ENCODE measurements at places on chromosomes 2 and 18. TPM values are rescaled to one million over a fixed set of nuclear protein-coding genes. Genes with fewer than 3 reads are reported as not detected.

GRCh38 chr18:76349067-76349715, 145.9 kb downstream of the ZNF516 start:
- peak; percentile 79 for DNase-seq

DNA sequence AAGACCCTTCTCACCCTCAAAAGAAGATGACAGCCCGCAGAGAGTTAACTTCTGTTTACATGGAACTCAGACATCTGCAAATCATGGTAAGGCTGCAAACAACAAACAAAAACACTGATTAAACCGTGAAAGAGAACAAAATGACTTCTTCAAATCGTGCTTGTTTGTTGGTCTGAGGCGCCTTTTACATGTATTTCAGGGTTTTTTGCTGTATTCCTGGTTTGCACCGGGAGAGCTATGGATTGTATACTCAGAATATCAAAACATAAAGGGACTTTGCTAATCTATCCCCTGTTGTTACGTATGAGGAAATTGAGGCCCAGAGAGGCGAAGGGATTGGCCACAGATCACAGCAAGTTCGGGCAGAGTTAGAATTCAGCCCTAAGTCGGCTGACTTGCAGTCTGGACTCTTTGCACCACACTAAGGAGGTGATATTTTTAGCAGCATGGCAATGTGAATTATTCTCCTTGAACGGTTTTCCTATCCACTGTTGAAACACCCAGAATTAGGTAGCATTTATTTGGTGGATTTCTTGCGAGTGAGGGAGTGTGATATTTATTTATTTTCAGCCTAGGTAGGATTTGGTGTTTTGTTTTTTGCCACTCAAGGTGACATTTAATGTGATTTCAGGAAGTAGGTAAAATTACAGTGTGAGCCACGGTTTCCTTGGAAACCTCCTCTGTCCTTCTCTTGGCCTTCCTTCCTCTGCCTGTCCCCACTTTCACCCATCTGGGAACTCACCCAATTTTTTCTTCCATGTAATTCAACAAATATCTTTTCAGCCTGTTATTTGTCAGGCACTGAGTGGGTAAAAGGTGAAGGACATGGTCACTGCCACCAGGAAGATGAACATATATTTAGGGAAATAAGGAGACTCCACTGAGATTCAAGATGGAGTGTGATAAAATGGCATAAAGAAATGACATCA, 980 bp upstream of the PDE6D start:
- DNase-seq, result no peak

DNA sequence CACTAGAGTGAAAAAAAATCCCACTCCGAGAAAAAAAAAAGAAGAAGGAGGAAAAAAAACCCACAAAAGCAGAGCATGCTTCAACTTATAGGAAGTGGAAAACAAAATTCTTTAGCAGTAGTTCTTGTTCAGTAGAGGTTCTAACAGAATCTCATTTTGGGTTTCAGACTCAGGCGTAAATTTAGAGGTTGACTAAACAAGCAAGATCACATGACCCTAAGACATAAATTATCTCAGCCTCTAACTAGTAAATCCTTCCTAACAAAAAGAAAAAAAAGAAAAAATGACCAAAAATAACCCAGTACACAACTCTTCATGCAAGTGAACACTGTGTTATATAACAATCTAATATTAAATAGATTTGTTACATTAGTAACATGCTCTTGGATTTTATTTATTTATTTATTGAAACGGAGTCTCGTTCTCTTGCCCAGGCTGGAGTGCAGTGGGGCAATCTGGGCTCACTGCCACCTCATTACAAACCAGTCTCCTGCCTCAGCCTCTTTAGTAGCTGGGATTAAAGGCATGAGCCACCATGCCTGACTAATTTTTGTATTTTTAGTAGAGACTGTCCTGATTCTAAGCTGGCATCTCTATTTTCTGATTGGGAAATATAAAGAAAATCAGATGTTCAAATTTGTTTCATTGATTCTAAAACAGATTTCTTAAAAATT, 35.4 kb downstream of the PPP4R3B start:
- DNase-seq, result no peak

DNA sequence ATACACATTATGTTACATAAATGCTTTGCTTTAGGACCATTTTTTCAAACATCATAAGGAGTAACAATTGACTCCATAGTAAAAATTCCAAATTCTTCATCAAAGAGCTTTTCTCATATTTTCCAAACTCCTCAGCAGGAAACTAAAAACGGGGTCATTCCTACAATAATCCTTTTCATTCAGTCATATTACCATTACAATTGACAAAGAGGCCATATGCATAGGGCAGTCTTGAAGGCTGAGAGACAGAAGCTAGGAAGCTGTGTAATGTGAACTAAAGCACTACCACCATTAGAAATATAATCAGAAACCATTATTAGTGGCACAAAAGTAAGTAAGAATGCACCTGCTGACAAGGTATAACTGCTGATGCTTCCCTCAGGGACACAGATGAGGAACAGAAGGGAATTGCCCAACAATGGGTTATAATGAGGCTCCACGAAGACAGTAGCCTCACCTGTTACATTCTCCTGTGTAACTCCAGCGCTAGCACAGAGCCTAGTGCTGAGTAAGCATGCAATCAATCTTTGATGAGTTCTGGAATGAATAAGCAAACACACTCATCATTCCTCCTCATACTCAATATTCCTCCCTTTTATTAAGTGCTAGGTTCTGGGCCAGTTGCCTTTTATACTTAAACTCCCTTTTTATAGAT, 942.3 kb downstream of the CPS1 start:
- no peak for DNase-seq

- DNase-seq, result no peak
Observed at GRCh38 chr18:26252411-26252810, 26.2 kb downstream of the TAF4B start.

GRCh38 chr2:233838726-233839446, 15.4 kb downstream of the HJURP start:
- no peak for DNase-seq

DNA sequence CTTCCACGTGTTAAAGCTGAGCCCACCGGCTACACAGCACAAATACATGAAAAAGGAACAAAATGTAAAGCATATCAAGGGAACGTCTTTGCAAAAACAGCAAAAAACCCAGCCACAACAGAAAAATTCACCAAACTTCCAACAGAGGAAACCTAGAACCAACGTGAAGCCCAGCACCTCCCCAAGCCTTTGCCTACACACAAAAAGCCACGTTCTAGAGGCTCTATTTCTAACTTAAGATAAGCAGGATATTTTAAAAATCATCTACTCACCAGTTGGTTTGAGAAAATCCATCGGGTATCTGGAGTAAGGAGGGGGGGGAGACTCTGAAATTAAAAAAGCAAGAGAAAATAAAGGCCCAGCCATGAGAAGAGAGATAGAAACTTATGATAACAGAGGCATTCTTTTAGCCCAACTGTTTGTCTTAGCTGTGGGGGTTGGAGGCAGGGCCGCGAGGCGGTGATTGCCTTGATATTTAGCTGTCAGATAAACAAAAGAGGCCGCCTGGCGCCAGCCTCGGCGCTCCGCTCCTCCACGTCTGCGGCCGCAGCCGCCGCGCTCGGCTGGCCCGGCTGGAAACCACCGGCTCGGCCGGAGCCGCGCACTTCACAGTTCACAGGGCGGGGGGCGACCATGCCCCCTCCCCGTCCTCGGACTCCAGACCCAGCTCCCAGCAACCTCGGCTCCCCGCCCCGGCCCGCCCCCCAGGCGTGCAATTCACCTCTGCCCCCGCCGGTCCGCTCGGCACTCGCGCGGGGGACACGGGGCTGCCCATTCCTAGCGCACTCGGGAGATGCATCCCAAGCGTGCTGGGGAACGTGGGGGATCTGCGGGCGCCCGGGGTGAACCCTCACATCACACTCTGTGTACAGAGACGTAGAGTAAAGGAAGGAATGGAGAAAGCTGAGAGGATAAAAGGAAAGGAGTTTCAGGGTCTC, 2.4 kb downstream of the SMAD7 start:
- peak; percentile 38 for DNase-seq

DNA sequence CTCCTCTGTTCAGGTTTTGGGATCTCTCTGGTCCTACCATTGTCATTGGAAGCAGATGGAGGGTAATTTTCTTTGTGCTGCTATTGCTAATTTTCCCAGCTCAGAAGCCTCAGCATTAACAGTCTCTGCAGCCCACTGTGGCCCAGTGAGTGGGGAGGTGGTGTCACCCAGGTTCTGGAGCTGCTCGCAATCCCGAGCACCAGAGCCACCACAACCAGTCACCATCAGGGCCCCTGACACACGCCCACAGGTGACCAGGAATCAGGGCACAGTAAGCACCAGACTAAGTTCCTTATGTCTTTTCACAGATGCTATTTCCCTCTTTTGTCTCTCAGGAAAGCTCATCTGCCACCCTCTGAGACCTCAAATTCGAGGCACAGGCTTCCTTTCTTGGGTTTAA, 87.9 kb downstream of the SEPTIN10 start:
- DNase-seq, result no peak

- DNase-seq, result peak; percentile 8
Observed at GRCh38 chr18:59696311-59697235, 650 bp downstream of the CCBE1 start.

DNA sequence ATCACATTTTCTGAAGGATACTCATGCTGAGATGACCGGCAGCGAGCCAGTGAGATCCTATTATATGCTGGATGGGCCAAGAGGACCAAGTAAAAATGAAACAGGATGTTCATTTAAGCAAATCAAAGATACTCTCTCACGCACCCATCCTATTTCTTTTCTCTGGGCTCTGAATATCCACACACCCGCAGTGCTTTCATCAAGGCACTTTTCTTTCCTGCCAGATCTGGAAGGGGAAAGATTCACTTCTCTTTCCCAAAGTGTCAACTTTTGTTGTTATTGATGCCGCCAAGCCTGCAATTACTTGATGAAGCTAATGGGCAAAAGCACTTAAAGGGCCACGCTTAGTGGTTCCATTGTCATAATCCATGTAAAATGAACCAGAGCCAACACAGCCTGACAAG, 191.9 kb upstream of the CHAC2 start:
- no peak for DNase-seq

DNA sequence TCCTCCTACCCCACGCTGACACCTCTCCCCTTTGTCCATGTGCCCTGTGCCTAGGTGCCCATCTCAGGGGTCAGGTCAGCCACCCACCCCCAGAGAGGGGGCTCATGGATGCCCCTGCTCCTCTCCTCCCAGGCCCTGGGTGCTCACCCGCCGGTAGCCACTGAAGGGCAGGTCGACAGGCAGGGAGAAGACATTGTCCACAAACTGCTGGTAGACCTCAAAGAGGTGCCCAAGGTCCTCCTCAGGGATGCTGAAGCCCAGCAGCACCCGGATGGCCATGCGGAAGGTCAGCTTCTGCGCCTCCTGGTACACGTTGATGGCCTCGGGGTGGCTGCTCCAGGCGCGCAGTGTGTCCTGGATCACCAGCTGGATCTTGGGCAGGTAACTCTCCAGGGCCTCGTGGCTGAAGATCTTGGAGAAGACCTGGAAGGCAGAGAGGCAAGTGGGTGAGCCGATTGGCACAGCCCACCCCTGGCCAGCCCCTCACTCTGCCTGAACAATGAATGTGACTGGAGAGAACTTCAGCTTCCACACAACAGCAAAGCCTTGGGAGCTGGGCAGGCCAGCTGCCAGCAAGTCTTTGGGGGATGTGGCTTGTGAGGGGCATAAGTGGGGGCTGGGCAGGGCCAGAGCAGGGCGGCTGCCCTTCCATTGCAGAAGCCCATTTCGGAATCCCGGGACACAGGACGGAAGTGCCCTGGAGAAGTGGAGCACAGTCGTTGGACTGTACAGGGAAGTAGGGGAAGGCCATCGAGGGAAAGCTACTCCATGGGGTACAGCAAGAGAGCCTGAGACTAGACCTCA, 12.5 kb downstream of the CYP26B1 start:
- DNase-seq, result no peak

DNA sequence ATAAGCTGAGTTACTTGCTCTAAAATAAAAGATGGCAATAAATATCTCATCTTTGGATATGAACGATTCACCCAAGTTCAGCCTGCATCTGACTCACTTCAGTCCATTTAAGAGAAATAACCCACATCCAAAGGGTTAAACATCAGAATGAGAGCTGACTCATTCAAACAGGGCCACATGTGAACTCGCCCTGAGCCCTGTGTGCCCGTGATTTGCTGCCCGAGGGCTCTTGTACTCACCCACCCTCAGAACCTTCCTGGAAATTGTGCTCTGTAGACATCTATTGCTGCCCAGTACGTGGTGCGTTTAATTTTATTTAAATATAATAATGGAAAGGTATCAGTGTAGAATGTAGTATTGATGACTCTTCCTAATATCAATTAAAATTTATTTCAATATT, 66.9 kb upstream of the RBM44 start:
- DNase-seq, result no peak

DNA sequence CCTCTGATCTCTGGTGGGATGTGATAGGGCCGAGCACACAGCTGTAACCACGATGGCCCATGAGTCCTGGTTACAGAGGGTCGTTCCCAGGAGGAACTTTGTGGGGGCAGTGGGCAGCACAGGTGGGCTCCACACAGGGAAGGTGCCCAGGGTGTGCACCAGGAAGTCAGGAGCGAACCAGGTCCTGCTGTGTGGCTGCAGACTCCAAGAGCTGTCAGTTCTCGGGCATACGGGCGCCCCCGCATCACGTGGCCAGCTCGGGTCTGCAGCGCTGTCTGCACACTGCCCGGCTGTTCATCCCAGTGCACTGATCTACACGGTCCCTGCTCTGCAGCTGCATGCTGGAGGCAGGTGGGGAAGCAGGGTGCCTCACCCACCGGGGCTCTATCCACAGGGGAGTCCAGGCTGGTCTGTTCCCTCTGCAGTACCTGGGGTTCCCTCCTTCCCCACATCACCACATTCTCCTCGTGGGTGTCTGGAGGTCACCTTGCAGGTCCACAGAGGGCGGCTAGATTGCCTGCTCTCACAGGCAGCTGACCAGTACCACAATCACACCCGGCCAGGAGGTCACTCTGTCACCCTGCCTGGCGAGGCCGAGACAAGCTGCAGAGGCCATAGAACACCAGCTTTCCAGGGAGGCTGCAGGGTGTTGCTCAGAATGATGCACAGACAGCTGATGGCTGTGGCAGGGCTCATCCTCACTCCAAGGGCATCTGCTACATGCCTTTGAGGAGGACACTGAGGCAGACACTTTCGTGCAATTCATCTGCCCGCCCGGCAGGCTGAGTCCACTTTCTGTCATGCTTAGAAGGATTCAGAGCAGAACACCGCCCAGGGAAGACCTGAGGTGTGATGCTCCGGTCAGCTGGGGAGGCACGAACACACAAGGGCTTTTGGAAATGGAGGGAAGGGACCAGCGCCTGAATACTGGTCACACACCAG, 202.7 kb downstream of the EIPR1 start:
- no peak for DNase-seq

IL36G gene
- not detected for total RNA-seq

FBXO48 gene
- 1.6 TPM for total RNA-seq

CLHC1 gene
- total RNA-seq, result 23.0 TPM

CRACDL gene
- 0.37 TPM for total RNA-seq

PMAIP1 gene
- 4.6 TPM for total RNA-seq

TRIM43B gene
- total RNA-seq, result not detected

SCN3A gene
- 3.7 TPM for total RNA-seq

DSG1 gene
- not detected for total RNA-seq

RESP18 gene
- total RNA-seq, result not detected

HOXD4 gene
- total RNA-seq, result 1.3 TPM

DES gene
- total RNA-seq, result 0.28 TPM

TDRD15 gene
- not detected for total RNA-seq

All from neural crest cell (in vitro differentiated cells).